Small intestine (tissue), 16 donors: ENCODE measurements at places on chromosomes 2 and 18.

DNA sequence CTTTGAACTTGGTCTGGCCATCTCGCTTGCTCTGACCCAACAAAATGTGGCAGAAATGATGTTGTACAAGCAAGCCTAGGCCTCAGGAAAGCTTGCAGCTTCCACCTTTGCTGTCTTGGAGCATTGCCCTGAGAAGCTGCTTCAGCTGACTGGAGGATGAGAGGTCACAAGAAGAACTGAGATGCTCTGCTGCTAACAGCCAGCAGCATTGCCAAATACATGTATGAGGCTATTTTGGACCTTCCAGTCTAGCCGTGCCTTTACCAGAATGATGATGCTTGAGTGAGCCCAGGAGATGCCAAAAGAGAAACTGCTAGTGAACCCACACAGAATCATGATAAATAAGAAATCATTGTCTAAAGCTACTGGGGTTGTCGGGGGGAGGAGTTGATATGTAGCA lies 13.2 kb upstream of the ITGAV start:
- H3K4me3 ChIP-seq = no peak overlapping the region
- H3K36me3 ChIP-seq = no peaks in the 10 kb centered on the region
- H3K27me3 ChIP-seq = no peaks in the 10 kb centered on the region
- H3K27ac ChIP-seq = no peak overlapping the region
- DNase-seq = no peak

DNA sequence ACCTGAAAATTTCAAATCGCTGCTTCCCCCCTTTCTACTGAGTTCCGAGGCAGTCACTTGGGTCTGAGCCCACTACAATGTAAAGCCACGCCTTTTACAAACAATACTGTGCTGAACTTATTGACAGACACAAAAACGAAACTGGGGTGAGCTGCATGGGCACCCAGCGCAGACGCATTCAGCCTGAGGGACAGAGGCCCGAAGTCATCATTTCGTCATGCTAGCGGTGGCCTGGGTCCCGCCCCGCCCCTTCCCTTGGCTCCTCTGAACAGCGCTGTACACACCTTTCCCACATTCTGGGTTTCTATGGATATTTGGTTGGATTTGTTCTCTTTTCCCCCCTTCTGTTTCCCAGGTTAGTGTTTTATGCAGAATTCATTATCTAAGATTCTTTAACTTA lies 71.7 kb downstream of the EIPR1 start:
- no peaks in the 10 kb centered on the region for H3K27me3 ChIP-seq
- no peaks in the 10 kb centered on the region for H3K4me1 ChIP-seq
- H3K4me3 ChIP-seq = no peak overlapping the region
- H3K36me3 ChIP-seq = no peaks in the 10 kb centered on the region
- DNase-seq = peak; percentile 37

- H3K27me3 ChIP-seq = no peaks in the 10 kb centered on the region
- DNase-seq = no peak
- H3K4me3 ChIP-seq = no peak overlapping the region
Measured at GRCh38 chr18:8439055-8439454, 170.2 kb upstream of the RAB12 start.

GRCh38 chr2:126886916-126887280 lies 11.8 kb upstream of the TEX51 start:
- H3K27ac ChIP-seq = no peak overlapping the region
- DNase-seq = no peak
- no peaks in the 10 kb centered on the region for H3K36me3 ChIP-seq
- no peak overlapping the region for H3K4me3 ChIP-seq

GRCh38 chr2:184633726-184634125 lies 35.4 kb downstream of the ZNF804A start:
- no peaks in the 10 kb centered on the region for H3K27me3 ChIP-seq
- no peaks in the 10 kb centered on the region for H3K36me3 ChIP-seq
- H3K4me3 ChIP-seq = no peak overlapping the region
- DNase-seq = no peak

DNA sequence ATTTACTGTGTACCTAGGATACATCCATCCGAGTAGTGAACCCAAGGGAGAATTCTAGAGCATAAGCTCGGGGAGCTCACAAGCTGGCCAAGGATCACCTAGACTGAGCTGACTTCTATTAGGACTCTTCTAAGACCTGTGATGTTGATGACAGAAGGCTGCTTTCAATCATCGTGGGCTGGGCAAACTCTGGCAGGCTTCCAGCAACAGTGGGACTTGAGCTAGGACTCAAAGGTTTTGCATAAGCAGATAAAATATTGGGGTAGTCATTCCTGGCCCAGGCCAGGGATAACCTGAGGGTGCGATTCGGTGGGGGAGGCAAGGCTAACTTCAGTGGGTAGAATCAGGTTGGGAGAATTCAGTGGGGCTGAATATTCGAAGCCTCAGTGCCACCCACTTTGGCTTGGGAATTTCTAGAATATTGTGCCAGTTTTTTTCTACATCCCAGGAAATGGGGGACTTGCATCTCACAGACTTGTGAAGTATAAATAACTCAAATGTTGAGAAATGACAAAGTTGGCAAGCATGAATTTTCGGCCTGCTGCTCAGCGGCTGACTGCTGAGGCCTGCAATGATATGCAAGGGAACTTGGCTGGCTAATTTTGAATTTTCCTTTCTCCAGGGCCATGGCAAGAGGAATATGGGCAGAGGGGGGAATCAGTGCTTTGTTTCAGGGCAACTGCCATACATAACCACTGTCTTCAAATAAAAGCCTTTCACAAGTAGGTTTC lies 274.3 kb downstream of the PRKCE start:
- H3K27me3 ChIP-seq = no peaks in the 10 kb centered on the region
- no peaks in the 10 kb centered on the region for H3K36me3 ChIP-seq
- H3K4me3 ChIP-seq = no peak overlapping the region
- H3K27ac ChIP-seq = no peak overlapping the region
- no peak for DNase-seq

GRCh38 chr2:17084877-17085276 lies 419.2 kb upstream of the CYRIA start:
- H3K4me1 ChIP-seq = no peaks in the 10 kb centered on the region
- DNase-seq = no peak
- no peaks in the 10 kb centered on the region for H3K36me3 ChIP-seq
- H3K27me3 ChIP-seq = no peaks in the 10 kb centered on the region

GRCh38 chr18:8868276-8868675 lies 162.9 kb downstream of the MTCL1 start:
- no peaks in the 10 kb centered on the region for H3K27me3 ChIP-seq
- DNase-seq = no peak
- no peaks in the 10 kb centered on the region for H3K4me1 ChIP-seq
- no peak overlapping the region for H3K4me3 ChIP-seq
- no peaks in the 10 kb centered on the region for H3K36me3 ChIP-seq

GRCh38 chr2:53509831-53510388 lies 257.7 kb upstream of the CHAC2 start:
- H3K4me1 ChIP-seq = no peaks in the 10 kb centered on the region
- H3K4me3 ChIP-seq = no peak overlapping the region
- H3K36me3 ChIP-seq = no peaks in the 10 kb centered on the region
- no peak for DNase-seq
- no peaks in the 10 kb centered on the region for H3K27me3 ChIP-seq

DNA sequence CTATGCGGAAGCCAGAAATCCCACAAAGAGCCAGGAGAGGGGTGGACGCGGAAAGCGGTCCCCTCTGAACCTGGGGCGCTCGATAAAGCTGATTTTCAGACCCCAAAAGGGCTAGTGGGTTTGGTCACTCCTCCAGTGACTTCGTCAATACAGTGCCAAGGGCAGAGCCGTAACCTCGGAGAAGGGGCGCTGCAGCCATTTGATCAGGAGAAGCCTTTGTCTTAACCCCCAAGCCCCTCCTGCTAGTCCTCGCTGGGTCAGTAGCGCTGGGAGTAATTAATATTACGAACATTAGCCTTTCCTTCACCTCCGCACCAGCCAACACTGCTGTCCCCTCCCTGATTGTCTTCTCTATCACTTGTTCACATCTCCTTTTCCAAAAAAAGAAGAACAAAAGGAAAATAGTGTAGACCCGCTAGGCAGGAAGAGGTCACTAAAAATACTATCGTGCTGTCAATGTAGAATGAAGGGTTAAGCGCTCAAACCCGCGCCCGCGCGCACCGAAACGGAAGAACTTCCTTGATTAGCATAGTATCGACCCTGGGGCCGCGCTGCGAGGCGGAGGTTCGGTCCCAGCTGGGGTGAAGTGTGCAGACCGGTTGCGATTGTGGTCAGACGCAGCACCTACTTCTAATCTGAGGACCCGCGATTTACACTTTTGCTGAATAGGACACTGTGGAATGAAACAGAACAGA lies 63.2 kb upstream of the MAPRE2 start:
- DNase-seq = peak; percentile 64
- no peaks in the 10 kb centered on the region for H3K27me3 ChIP-seq

- no peaks in the 10 kb centered on the region for H3K4me1 ChIP-seq
- H3K4me3 ChIP-seq = no peak overlapping the region
- no peak overlapping the region for H3K27ac ChIP-seq
- H3K36me3 ChIP-seq = no peaks in the 10 kb centered on the region
- H3K27me3 ChIP-seq = no peaks in the 10 kb centered on the region
- no peak for DNase-seq
Measured at GRCh38 chr2:207330912-207331311, 165.2 kb upstream of the KLF7 start.

- DNase-seq = peak; percentile 49
- H3K27ac ChIP-seq = peak overlapping the region; percentile 21
- peaks cover 17% of the 10 kb centered on the region for H3K4me1 ChIP-seq
- no peaks in the 10 kb centered on the region for H3K27me3 ChIP-seq
Measured at GRCh38 chr2:151637271-151637781, 97.0 kb downstream of the NEB start.

- H3K4me3 ChIP-seq = no peak overlapping the region
- peaks cover 11% of the 10 kb centered on the region for H3K4me1 ChIP-seq
- no peak for DNase-seq
- no peaks in the 10 kb centered on the region for H3K36me3 ChIP-seq
Measured at GRCh38 chr2:200258881-200259576, 47.5 kb upstream of the SPATS2L start.

DNA sequence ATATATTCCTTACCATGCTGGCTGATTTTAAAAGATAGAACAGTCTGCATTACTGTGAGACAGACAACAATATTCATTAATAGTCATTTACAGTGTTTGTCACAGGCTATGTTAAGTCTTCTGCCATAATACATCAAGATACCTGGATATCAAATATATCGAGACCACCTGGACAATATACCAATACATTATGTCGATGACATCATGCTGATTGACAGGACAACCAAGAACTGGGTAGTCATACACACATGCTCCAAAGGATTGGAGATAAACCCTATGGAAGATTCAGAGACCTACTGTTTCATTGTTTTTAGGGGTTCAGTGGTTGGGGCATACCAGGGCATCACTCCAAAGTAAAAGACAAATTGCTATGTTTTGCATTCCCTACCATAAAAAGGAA lies 26.5 kb upstream of the SMCHD1 start:
- H3K4me1 ChIP-seq = no peaks in the 10 kb centered on the region
- no peak overlapping the region for H3K4me3 ChIP-seq
- DNase-seq = no peak
- no peaks in the 10 kb centered on the region for H3K36me3 ChIP-seq
- H3K27me3 ChIP-seq = no peaks in the 10 kb centered on the region
